ENCODE measurements at places on chromosomes 16 and 17.

- DNase-seq: no peak
Observed at GRCh38 chr17:30005709-30006320, 64.4 kb downstream of the EFCAB5 start.

DNA sequence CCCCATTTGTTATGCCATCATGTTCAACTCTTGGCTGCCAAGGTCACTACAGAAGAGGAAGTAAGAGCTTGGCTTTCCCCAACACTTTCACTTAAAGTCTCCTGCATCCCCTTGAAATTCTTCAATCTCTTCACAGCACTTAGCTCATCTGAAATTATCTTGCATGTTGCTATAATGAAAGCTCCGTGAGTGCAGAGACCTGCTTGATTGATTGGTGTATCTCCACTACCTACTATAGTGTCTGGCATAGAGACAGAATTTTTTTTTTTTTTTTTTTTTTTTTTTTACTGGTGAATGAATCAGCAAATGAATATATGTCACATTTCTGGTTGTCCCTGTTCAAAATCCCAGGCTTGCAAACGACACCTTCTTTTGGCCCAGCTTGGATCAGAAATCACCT is 1.9 kb upstream of the SDR42E1 start:
- no peak for DNase-seq

DNA sequence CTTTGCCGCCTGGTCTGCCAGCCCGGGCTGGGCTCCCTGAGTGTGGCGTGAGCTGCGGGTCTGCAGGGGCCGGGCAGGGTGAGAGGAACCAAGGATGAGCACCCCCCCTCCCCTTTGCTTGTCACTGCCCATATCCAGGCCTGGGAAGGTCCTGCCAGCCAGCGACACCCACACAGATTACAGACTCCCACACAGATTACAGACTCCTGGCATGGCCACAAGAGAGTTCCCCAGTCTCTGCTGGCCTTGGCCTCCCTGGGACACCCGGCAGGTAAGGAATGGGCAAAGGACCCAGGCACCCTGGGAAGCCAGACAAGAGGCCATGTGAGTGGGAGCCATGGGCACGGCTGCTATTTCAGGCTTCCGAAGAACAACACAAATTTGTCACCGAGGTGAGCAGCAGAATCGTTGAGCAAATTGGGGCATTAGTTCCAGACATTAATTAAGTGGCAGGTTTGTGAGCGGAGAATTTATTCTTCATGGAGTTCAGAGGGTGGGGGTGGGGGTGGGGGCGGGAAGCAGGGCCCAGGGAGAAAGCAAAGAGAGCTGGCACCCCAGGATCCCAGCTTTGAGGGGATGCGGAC is 41.4 kb downstream of the SRCIN1 start:
- no peak for DNase-seq

- DNase-seq: no peak
Observed at GRCh38 chr17:2957631-2958286, 105.6 kb downstream of the OR1D5 start.

- DNase-seq: no peak
Observed at GRCh38 chr16:46974352-46974751, 878 bp upstream of the DNAJA2 start.

DNA sequence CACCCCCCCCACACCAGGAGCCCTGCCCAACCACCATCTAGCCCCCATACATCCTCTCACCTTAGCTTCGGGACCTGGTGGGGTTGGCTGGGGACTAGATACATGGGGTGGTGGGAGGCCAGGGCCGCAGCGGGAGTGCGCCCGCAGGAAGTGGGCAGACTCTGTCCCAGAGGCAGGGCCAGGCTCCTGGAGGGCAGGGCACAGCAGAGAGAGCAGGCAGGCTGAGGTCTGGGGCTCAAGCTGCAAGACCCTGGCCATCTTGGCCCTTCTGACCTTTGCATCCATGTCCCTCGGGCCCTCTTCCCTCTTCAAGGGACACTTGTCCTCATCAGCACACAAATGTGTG is 2.7 kb downstream of the ENKD1 start:
- no peak for DNase-seq

DNA sequence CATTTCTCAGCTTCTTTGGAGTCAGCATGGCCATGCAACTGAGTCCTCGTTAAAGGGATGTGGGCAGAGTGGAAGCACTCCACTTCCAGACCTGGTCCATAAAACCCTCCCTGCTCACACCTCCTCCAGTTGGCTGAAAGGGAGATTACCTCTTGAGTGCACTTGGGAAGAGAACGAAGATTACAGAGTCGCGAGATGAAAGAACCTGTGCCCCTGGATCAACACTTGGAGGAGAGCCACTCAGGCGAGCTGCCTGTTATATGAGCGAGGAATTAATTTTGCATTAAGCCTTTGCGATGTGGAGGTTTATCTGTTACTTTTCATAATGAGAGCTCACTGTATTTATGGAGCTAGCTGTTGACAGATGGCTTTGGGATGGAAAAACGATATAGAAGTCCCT is 147.9 kb downstream of the MAF start:
- DNase-seq: no peak

Data from T-cell (primary cell).